ENCODE measurements at places on chromosomes 16 and 17.

- no peak overlapping the region for H3K4me3 ChIP-seq
- H3K27ac ChIP-seq = no peak overlapping the region
- H3K36me3 ChIP-seq = peaks cover 8% of the 10 kb centered on the region
- no peaks in the 10 kb centered on the region for H3K27me3 ChIP-seq
Observed at GRCh38 chr17:74831444-74832146, 28.1 kb downstream of the GRIN2C start.

DNA sequence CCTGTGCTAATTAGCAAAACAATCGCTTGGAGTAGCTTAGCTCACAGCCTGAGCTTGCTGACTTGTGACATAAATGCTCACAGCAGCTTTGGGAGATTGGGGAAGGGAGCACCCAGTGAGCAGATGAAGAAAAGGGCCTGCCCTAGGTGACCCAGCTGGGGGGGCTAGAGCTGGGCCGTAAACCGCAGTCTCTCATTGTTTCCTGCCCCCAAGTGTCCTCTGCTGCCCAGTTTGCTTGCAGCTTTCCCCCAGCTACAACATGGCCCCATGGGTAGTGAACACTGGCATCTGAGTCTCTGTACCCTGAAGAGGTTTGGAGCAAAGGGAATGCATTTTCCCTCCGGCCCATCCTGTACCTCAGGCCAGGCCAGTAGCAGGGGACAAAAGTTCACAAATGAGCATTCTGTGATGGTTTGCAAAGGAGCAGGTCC lies 349.4 kb downstream of the SLC39A11 start:
- DNase-seq = no peak
- no peaks in the 10 kb centered on the region for H3K4me1 ChIP-seq
- H3K4me3 ChIP-seq = no peak overlapping the region
- H3K27ac ChIP-seq = no peak overlapping the region
- no peaks in the 10 kb centered on the region for H3K36me3 ChIP-seq

DNA sequence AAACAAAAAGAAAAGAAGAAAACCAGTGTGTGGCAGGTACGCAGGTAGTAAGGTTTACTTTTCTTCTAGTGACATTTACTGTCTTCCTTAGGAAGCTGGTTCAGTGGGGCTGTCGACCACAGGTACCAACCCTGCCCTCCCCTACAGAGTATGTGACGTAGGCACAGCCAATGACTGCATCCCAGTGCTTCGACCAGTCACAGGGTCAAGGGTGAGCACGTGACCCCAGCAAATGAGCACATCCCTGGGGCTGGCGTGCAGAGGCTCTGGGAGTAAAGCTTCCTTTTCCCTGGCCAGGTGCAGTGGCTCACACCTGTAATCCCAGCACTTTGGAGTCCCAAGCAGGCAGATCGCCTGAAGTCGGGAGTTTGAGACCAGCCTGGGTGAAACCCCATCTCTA lies 38.9 kb upstream of the PLCG2 start:
- no peak overlapping the region for H3K27ac ChIP-seq
- DNase-seq = no peak
- no peaks in the 10 kb centered on the region for H3K27me3 ChIP-seq

- H3K27me3 ChIP-seq = no peaks in the 10 kb centered on the region
- no peaks in the 10 kb centered on the region for H3K36me3 ChIP-seq
- peaks cover 21% of the 10 kb centered on the region for H3K4me1 ChIP-seq
Observed at GRCh38 chr17:49640556-49640955, 37.3 kb downstream of the SPOP start.

DNA sequence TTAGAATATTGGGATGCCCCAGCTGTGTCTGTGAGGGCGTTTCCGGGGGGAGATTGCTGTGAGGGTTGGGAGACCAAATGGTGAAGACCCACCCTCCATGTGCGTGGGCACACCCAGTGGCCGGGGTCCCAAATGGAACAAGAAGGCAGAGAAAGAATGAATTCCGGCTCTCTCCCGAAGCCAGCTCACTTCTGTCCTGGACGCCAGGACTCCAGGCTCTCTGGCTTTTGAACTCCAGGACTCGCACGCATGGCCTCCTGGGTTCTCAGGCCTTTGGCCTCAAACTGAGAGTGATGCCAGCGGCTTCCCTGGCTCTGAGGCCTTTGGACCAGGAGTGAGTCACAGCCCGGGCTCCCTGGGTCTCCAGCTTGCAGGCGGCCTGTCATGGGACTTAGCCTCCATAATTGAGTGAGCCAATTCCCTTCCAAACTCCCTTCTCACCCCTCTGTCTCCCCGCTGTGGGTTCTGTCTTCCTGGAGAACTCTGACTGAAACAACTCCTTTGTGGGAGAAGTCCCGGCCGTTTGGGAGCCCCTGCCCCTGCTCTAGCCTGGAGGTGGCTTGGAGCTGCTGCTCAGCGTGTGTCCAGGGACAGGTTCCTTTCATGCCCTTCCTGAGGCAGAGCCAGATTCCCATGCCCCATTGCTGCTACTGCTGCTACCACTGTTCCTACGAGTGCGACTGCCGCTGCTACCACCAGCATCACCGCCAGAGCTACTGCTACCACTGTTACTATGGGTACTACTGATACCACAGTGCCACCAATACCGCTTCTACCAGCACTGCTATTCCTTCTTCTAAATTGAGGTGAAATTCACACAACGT lies 49.8 kb upstream of the CBX4 start:
- H3K27me3 ChIP-seq = no peaks in the 10 kb centered on the region
- no peaks in the 10 kb centered on the region for H3K4me1 ChIP-seq
- no peak overlapping the region for H3K27ac ChIP-seq
- H3K4me3 ChIP-seq = no peak overlapping the region
- DNase-seq = no peak
- no peaks in the 10 kb centered on the region for H3K36me3 ChIP-seq

DNA sequence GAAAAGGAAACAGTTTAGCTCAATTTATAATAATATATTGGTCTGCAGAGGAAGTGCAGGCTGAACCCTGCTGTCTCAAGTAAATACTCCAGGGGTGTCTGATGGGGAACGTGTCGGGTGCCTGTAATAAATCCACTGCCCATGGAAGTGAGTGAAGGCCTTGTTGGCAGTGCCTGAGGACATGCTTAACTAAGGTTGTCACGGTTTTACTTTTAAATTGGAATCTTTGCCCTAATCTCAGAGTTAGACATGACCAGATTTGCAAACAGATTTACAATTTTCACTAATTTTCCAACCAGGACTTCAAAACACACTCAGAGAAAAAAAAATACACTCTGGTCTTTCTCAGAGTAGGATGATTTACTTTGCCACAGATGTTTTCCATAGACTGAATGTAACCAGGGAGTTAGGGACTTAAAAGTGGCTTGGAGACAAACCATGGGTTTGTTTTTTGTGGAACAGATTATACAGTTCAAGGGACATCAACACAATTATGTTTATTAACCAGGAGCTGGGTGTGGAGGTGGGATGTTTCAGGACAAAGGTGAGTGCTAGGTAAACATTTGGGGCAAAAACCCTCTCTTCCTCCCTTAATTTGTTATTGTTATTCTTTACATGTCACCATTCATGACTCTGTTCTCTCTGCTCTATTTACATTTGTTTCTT lies 144.5 kb downstream of the FTO start:
- no peak overlapping the region for H3K4me3 ChIP-seq
- no peaks in the 10 kb centered on the region for H3K27me3 ChIP-seq
- H3K27ac ChIP-seq = no peak overlapping the region
- no peaks in the 10 kb centered on the region for H3K4me1 ChIP-seq
- no peak for DNase-seq

- no peak overlapping the region for H3K27ac ChIP-seq
- no peaks in the 10 kb centered on the region for H3K27me3 ChIP-seq
- H3K36me3 ChIP-seq = no peaks in the 10 kb centered on the region
Observed at GRCh38 chr17:14775731-14776492, 475.0 kb downstream of the HS3ST3B1 start.

DNA sequence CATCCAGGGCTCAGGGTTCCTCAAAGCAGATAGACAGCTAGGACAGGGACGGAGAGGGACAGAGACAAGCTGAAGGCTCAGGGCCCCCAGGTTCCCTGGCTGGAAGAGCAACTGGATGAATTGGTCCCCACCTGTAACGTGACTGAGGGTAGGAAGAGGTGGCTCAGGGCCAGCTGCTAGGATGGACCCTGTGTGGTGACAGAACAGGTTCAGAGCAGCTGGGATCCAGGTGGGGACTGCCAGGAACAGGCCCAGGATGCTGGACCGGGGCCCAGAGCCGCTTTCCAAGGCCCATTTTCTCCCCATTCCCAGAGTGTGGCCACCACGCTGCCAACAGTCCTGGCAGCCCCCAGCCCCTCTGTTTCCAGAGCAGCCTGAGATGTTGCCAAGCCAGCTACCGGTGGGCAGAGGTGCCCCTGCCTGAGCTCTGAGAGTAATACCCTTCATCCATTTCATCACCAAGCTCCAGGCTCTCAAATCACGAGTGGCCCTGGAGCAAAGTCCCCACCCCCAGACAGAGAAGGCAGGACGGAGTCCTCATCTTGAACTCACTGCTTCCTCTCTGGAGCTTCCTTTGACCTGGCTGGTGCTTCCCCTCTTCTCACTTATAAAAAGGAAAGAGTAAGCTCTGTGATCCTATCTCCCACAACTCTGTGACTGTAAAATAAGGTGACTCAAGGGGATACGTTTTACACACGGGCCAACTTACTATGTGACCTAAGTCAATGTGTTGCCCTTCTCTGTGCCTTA lies 79.6 kb downstream of the TMEM132E start:
- no peaks in the 10 kb centered on the region for H3K27me3 ChIP-seq
- H3K4me3 ChIP-seq = no peak overlapping the region
- no peaks in the 10 kb centered on the region for H3K4me1 ChIP-seq
- H3K36me3 ChIP-seq = no peaks in the 10 kb centered on the region
- DNase-seq = no peak

DNA sequence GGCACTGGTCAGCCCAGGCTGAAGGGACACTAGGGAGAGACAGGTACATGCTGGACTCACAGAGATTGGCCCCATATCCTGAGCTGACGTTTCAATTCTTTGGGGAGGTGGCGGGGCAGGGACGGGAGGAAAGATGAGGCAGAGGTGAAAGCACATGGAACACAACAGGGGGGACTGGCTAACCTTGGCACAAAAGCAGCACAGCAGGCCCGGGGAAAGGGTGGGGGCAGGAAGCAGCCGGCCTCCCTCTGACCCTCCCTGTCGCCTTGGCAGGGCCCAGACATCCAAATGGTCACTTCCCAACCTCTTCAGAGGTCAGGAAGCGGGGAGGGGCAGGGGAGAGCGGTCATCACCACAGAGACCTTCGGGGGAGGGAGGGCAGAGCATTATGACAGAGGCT lies 6.6 kb downstream of the VAT1 start:
- peak; percentile 77 for DNase-seq
- no peak overlapping the region for H3K4me3 ChIP-seq
- peak overlapping the region; percentile 28 for H3K27ac ChIP-seq
- peaks cover 9% of the 10 kb centered on the region for H3K4me1 ChIP-seq
- H3K27me3 ChIP-seq = no peaks in the 10 kb centered on the region

DNA sequence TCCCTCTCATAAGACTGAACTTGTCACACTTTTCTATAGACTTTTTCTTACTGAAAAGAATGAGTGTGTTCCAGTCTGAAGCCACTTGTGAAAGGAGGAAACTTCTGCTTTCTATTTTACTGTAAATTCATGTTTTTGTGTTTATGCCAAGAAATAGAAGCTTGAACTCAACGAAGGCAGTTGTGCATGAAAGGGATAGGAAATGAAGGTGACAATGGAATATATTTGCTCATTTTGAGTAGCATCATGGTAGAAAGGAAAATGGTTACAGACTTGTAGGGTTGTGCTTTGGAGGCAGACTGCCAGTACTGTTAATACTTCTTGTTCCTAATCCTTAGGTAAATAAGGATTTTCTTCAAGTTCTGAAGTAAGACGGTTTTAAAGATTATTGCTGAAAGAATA lies 8.1 kb downstream of the CLTC start:
- peaks cover 47% of the 10 kb centered on the region for H3K4me1 ChIP-seq
- DNase-seq = no peak
- no peaks in the 10 kb centered on the region for H3K36me3 ChIP-seq
- no peaks in the 10 kb centered on the region for H3K27me3 ChIP-seq

- no peak overlapping the region for H3K27ac ChIP-seq
- no peaks in the 10 kb centered on the region for H3K27me3 ChIP-seq
- DNase-seq = no peak
- no peaks in the 10 kb centered on the region for H3K36me3 ChIP-seq
- no peak overlapping the region for H3K4me3 ChIP-seq
Observed at GRCh38 chr17:54373970-54374369, 526.7 kb upstream of the TOM1L1 start.

- DNase-seq = no peak
- H3K27me3 ChIP-seq = no peaks in the 10 kb centered on the region
- no peak overlapping the region for H3K27ac ChIP-seq
- H3K4me1 ChIP-seq = peaks cover 9% of the 10 kb centered on the region
Observed at GRCh38 chr16:89502081-89502843, 5.9 kb upstream of the SPG7 start.

DNA sequence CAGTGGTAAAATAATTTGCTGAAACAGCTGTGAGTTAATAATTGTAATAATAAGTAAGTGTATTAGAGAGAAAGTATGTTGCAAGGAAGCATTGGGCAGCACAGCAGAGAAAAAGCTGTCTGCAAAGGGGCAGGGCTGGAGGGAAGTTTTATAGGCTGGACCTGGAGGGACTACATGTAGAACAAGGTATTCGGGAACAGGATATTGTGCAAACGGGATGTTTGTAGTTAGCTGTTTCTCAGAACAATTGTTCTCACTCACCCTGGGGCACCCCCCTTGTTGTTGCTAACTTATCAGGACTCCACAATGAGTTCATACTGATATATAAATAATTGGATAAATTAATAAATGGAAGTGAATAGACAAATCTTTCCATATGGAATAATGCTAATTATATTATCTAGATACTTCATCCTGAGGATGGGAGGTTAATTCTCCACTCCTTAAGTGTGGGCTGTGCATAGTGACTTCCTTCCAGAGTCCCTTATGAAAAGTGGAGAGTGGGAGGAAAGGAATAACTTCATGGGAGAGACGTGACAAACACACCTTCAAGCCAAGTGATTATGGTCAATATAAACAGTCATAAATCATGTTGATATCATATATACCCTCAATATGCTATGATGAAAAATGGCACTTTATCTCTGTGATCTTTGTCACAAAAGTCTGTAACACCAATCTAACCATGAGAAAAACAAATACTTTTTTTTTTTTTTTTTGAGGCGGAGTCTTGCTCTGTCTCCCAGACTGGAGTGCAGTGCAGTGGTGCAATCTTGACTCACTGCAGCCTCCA lies 85.4 kb downstream of the PPM1E start:
- no peaks in the 10 kb centered on the region for H3K4me1 ChIP-seq
- H3K36me3 ChIP-seq = no peaks in the 10 kb centered on the region
- no peaks in the 10 kb centered on the region for H3K27me3 ChIP-seq
- H3K4me3 ChIP-seq = no peak overlapping the region

DNA sequence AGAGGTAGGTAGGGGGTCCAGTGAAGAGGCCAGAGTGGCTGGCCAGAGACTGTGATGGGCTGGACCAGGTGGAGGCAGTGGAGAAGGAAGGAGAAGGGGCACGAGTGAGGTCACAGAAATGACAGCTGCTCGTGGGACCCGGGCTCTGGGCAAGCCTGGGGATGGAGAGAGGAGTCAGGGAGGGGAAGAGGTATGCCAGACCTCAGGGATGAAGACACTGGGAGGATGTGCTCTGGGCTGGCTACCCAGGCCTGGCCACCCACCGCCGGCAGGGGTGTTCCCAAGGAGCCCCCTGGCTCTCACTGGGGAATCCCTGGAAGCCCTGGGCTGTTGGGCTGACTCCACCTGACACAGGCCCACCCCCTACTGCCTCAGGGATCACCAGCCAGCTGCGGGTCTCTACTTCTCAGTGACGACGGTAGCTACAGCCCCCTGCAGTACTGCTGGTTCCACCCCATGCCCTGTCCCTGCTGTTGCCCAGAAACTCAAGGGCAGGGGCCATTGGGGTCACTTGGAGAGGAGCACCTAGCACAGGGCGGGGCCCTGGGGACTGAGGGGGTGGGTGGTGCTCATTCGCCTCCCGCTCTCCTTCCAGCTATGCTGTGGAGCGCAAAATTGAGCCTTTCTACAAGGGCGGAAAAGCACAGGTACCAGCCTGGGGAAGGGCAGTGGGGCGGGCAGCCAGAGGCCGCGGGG lies 1.8 kb downstream of the TBL3 start:
- no peaks in the 10 kb centered on the region for H3K27me3 ChIP-seq
- no peak overlapping the region for H3K27ac ChIP-seq
- peaks cover 43% of the 10 kb centered on the region for H3K36me3 ChIP-seq
- H3K4me1 ChIP-seq = peaks cover 16% of the 10 kb centered on the region
